NCI-H524 (cell line): ENCODE measurements at places on chromosomes 4 and X.
A peak's percentile ranks its signal among the peaks of the same experiment; 100 is the strongest.

GRCh38 chrX:6131287-6131686 is 97.4 kb downstream of the NLGN4X start:
- peak; percentile 56 for DNase-seq

DNA sequence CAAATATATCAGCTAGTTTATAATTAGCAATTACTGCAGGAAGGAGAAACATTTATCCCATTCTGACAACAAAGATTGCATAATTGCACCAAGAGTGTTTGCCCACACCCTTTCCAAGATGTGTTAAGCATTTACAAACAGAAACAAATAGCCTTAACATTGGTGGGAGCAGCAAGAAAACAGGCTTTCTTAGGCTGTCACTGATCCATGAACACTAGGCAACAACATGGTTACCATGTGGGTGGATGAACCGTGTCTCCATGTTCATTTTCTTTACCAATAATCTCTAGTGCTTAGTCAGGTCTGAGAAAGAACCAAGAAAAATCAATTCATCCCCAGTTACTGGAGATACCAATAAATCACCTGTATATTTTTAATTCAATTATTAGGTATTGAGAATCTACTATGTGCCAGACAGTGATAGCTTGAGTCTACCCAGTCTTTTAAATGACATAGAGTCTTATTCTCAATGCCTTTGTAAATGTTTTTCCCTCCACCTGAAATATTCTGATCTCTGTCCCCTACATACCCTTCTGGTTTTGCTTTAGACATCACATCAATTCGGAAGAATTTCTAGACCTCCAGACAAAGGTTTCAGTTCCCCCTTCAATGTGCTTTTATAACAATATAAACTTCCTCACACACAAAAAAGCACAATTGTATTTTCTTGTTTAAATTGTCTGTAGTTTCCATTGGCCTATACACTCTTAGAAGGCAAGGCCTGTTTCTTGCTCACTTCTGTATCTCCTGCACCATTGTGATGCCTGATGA is 286.6 kb downstream of the PPP1R2C start:
- DNase-seq = no peak

DNA sequence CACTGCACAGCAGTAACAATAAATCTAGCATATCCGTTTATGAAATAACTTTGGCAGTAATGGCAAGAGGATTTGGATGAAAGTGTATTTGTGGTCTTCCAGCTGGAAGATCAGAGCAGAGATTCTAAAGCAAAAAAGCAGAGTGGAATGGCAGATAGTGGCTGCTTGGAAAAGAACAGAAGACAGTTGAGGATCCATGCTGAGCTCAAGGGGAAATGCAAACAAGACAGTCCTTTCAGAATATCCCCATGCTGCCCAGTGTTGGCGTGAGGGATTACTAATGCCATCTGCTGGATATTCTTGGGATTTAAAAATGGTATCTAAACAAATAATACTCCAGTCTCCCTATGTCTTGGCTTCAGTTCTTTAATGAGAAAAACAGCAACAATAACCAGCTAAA is 629.1 kb upstream of the ATOH1 start:
- DNase-seq = peak; percentile 56

GRCh38 chrX:129825746-129826505 is 17.8 kb downstream of the ZDHHC9 start:
- no peak for DNase-seq

DNA sequence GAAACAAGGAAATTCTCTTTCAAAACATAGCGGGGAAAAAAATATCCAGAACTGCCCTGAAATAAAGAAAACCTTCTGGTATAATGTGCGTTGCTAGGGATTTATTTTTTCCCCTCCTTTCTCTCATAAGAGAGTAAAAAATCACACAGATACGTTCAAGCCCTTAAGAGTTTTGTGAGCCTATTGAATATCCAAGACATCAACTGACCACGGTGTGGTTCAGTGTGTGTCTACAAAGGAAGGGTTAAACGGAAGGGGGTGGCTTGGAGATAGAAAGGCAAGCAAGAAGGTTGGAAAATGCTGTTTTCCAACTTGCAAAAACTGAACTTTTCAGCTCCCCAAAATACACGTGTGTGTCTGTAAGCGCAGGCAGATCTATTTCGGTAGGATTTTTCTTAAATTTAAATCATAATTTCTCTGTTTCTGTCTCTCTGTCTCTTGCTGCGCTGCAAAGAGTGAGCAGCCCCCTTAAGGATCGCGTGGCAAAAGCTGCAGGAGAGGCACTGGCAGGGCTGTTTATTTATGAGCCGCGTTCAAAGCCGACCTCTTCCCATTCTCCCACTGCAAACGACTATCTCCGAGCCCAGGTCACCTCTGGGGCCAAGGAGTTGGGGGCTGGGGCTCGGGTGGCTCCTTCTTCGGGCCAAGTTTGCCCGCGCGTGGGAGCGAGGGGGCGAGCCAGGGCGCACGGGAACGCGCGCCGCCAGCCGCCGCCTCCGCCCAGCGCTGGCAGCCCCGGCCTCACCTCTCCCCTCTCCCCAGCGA is 492 bp upstream of the SLIT2 start:
- no peak for DNase-seq

- DNase-seq = no peak
These were observed 154.9 kb upstream of the NUDT6 start for GRCh38 chr4:123077330-123077729.

- DNase-seq = no peak
These were observed 73.3 kb downstream of the FRYL start for GRCh38 chr4:48706736-48707135.

DNA sequence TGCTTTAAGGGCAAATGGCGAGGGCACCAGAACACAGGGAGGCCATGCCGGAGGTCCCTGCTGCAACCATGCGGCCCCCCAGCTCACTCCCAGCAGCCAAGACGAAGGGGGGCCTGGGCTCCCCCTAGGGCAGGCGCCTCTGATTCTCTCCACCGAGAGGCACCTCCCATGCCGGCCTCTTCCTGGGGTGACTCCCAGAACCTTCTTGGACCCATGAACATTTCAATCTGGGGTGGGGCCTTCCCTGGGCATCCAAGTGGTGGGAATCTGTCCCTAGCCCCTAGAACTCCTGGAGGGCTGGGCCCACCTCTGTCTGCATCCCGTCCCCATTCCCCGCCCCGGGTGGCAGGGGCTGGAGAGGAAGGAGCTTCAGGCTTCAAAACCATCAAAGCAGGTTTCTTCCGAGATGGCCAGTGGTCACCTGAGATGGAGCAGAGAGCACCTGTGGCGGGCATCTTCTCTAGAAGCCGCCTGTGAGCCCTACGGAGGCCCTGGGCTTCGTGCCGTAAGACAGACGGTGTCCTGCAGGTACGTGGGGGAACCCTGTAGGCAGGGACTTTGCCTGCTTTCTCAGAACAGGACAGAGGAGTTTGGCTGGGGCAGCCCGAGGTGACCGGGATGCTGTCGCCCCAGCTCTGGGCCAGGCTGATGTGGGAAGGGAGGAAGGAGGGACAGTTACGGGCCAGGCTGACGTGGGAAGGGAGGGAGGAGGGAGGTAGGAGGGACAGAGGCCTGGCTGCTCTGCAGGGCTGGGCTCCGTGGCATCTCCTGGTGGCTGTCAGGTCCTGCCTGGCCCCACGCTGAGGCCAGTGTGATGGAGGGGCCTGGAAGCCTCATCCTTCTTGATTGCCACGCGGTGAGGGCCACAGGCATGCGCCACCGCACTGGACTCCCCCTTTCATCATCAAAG is 6.8 kb upstream of the SLC25A6 start:
- DNase-seq = no peak

DNA sequence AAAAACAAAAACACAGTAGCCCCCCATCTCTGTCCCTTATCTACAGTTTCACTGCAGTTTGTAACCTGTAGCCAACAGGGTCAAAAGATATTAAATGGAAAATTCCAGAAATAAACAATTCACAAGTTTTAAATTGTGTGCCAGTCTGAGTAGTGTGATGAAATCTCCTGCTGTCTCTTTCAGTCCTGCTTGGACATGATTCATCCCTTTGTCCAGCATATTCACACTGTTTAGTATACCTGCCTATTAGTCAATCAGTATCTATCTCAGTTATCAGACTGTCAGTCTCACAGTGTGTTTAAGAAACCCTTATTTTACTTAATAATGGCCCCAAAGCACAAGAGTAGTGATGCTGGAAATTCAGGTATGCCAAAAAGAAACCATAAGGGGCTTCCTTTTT is 21.9 kb downstream of the CNOT6L start:
- DNase-seq = no peak

GRCh38 chr4:113049421-113050370 is at the start of gene ANK2:
TSS of gene ANK2 (plus strand) at chr4:113049653. CDS start at chr4:113049729, 76 bp downstream.
- DNase-seq = peak; percentile 63

- DNase-seq = no peak
These were observed 459.5 kb upstream of the AGA start for GRCh38 chr4:177901786-177902185.

DNA sequence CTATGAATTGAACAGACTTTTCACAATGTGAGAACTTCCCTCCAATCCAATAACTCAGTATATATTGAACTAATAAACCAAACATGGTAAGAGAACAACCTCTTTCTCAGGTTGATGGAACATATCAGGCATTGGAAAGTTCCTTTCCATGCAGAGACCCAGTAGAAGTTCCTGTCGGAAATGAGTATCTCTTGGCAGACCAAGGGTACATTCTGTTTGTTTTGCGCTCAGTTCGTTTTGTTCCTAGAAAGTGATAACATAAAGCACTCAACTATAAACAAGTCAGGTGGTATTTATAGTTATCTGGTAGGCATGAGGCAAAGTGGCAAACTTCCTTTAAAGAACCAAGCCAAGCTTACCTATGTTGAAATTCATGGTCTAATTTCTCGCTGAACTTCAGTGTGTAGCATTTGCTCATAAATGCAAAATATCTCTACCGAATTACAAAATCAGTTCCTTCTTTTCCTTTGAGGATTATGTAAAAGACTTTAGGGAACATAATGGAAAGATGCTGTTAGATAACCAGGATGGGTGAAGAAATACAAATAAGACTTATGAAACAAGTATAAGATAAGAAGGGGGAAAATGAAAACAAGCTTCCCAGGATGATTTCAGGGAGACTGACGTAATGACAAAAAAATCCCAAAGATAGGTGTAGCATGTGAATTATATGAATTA is 120.3 kb downstream of the ARHGAP24 start:
- DNase-seq = no peak

- DNase-seq = no peak
These were observed 27.0 kb downstream of the SLC10A6 start for GRCh38 chr4:86822136-86822535.

GRCh38 chr4:38132107-38132673 is 172.0 kb downstream of the PTTG2 start:
- DNase-seq = no peak

- DNase-seq = no peak
These were observed 82.1 kb downstream of the EFNB1 start for GRCh38 chrX:68910731-68911428.

GRCh38 chr4:52932591-52933470 is 70.7 kb downstream of the RASL11B start:
- DNase-seq = no peak

DNA sequence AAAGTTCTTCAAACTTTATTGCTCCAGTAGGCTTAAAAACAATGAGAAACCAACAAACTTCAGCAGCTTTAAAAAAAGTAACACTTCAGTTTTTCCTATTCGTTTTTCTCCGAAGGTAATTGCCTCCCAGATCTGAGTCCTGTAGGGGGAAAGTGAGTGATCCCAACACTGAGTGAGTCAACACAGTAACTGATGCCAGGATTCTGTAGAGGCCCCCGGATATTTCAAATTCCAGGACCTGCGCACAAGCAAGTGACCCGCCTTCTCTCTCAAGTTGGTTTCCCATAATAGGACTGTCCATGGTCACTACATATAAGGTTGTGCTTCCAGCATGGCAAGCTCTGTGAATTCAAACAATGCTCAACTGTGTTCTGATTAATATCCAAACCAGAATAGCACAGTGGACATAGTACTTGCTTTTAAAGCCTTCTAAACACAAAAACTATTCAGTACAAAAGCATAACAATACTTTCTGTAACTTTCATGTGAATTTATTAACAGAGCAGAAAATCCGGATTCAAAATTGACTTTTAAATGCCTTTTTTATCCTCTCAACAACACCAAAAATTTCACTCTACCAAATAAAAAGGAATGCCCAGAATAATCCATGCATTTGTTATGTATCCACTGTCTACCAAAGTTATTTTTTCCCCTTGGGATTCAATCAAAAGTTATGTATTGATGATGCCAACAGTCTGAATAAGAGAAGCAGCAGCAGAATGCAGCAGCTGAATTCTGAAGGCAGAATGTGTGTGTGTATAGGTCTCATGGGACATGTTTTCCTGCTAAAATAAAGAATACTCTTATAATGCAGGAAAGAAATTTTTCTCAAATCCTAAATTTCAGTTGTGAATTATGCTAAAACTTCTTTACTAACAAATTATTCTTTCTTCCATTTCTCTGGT is at the start of gene DMD:
Gene DMD (minus strand): TSS at position 194 of the 905 bp plus-strand sequence. CDS start 237 bp downstream, outside the sequence.
- no peak for DNase-seq

- DNase-seq = no peak
These were observed 75.4 kb downstream of the MBNL3 start for GRCh38 chrX:132413459-132413858.

DNA sequence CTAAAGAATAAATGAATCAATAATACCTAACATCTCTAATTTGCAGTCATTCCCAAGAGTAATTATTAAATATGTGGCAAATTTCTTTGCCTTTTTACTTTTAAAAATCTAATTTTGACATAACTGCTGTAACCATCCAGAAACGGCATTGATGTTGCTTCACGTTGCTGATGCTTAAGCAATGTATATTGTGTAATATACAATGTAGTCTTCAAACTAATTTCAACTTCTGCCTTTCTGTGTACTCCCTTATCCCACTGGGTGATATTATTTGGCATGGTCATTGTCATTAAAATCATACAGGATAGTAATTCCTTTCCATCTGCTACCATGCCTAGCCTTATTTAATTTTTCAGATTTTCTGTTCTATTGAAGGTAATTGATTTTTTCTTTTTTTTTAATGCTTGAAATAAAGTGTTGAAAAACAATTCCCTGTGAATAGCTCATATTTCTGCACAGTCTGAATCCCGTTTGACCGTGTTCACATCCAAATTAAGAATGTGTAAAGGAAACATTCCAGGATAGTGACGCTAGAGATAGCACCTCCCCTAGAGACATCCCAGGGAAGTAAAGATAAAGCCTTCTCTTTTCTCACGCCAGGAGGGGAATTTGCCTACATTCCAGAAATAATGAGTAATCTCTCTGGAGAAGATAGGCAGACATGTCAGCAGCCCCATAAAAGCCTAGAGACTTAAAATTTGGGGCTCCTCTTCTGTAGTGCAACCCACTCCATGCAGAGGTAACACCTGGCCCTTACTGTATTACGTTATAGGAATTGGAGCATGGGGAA is 8.6 kb downstream of the FAM200B start:
- DNase-seq = no peak

DNA sequence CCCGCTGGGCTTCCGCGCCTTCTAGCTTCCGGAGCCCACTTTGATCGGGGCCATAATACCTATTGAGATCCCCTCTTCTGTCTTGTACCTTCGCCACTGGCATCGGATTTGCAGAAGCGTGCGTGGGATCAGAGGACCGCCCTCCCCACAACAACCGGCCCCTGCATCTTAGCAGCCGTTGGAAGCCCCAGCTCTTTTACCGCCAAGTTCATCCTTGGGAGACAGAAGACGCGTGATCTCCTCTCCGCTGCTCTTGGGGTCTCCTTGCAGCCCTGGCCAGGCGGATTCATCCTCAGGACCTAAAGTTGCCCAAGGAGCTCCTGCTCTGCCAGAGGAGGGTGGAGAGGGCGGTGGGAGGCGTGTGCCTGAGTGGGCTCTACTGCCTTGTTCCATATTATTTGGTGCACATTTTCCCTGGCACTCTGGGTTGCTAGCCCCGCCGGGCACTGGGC is 1.6 kb downstream of the SLIT2 start:
- DNase-seq = peak; percentile 27
